ENCODE measurements at places on chromosomes 12 and 14.
A peak's percentile ranks its signal among the peaks of the same experiment; 100 is the strongest.

DNA sequence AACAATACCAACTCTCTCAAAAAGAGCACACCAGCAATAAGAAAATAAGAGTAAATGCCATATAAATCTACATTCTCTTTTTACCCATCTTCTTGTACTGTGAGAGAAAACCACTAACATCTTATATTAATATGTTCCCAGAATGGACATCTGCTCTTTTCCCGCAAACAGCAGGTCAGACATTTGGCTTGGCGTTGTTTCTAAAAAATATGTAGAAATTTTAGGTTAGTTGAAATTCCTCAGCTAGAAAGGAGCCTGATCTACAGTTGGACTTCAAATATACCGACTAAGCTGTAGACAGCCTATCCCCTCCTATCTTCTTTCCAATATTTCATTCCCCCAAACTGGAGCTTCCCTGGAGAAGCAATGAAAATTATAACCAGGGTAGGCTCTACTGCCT, 88.7 kb downstream of the PPP2R5E start:
- DNase-seq: no peak

DNA sequence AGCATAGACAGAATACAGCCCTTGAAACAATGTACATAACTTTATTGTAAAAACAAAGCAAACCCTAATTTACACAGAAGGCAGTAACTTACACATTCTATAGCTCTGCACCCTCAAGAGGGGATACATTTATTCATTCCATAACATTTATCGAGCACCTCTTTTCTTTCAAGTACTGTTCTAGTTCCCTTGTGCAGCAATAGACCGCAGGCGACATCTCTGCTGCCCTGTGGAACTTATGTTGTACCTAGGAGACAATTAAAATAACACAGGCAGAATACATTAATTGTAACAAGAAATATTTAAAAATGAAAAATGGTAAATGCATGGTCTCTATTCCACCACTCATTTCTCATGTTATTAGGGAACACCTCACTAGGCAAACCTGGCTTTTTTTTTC, 1.4 kb upstream of the ARHGDIB start:
- DNase-seq: no peak

GRCh38 chr14:71720978-71721624, 211.1 kb upstream of the RGS6 start:
- DNase-seq: no peak

GRCh38 chr12:110230655-110231054, 50.4 kb upstream of the ATP2A2 start:
- DNase-seq: no peak

GRCh38 chr12:121189619-121190155, 20.2 kb upstream of the P2RX4 start:
- no peak for DNase-seq

DNA sequence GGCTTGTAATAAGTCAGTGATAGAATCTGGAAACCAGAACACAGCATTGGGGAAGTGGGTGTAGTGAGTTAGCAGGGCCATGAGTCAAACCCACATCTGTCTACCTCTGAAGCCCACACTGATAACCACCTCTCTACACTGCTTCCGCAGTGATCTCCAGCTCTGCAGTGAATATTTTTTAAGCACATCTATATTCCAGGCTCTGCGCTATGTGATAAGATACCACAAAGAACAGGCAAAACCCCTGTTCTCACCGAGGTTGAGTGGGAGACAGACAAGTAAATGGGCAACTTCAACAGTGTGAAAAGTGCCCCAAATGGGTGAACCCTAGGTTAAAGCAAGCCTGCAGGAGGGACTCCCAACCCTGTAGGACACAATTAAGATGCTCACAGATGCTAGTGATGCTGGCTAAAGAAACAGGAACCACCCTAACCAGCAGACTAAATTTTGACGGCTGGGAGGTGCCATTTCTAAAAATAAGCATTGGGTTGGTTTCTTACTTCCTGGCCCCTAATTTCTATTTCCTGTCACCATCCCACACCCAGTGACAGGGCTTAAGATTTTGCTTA, 375.0 kb downstream of the DPF3 start:
- no peak for DNase-seq

- DNase-seq: no peak
Measured at GRCh38 chr12:4289231-4289878, 15.8 kb downstream of the CCND2 start.

GRCh38 chr14:93536945-93537344, 106.2 kb downstream of the UNC79 start:
- no peak for DNase-seq

DNA sequence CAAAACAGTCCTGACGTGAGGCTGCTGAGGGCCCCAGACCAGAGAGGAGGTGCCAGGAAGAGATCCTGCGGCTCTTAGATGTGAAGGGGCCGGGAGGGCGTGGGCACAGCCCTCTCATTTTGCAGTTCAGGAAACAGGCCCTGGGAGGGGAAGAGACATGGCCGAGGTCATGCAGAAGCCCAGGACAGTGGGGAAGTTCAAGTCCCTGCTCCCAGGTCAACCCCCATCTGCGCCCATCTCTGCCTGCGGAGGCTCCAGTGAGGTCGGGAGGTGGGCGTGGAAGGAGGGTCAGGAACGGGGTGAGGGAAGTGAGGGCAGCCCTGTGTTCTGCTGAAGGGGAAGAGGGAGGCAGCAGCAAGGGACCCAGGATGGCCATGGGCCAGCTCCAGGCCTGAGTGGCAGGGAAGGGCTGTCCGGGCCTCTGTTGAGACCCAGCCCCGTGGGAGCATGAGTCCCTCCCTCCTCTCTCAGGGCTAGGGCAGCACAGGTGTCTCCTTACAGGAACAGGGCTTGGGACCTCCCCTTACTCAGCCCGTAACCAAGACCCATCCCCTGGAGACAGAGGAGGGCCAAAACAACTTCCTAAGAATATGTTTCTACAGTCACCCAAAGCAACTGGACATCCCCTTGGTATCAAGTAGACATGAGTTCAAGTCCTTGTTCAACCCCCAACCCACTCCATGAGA, 90.8 kb downstream of the LGMN start:
- DNase-seq: no peak

GRCh38 chr14:89681086-89682018, 264.3 kb upstream of the FOXN3 start:
- DNase-seq: peak; percentile 38

DNA sequence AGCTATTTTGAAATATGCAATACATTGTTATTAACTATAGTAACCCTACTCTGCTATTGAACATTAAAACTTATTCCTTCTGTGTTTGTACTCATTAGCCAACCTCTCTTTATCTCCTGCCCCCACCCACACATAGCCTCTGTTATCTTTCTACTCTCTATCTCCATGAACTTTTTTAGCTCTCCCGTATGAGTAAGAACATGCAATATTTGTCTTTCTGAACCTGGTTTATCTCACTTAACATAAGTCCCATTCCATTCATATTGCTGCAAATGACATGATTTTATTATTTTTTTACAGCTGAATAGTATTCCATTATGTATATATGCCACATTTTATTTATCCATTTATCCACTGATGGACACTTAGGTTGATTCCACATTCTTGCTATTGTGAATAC, 79.0 kb upstream of the AMIGO2 start:
- no peak for DNase-seq

DNA sequence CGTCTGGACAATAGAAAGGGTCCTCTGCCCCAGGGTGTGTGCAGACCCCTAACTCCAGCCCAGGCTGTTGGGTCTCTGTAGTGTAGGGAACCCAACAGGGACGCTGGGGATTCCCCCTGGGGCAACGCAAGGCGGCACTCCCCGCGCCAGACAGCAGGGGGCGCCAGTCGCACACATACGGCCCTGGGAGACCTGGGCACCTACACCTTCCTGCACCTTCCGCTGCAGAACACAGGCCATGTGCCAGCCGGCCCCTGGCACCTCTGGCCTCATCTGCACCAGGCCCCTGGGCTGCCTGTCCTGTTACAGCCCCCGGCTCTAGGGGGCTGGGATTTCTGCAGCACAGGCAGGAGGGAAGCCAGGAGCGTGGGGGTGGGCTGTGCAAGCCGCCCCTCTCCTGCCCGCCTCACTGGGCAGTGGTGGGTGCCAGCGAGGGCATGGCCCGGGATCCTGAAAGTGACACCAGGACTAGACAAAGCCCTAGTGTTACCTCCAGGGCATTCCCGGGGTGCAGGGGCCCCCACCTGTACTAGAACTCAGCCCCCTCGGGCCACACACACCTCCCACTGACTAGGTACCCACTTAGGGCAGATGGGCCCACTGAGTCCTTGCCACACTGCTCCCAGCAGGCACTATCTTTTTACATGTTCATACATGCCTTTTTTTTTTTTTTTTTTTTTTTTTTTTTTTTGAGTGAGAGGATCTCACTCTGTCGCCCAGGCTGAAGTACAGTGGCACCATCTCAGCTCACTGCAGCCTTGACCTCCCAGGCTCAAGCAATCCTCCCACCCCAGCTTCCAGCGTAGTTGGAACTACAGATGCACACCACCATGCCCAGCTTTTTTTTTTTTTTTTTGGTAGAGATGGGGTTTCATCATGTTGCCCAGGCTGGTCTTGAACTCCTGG, 37.5 kb downstream of the CCNK start:
- peak; percentile 69 for DNase-seq

DNA sequence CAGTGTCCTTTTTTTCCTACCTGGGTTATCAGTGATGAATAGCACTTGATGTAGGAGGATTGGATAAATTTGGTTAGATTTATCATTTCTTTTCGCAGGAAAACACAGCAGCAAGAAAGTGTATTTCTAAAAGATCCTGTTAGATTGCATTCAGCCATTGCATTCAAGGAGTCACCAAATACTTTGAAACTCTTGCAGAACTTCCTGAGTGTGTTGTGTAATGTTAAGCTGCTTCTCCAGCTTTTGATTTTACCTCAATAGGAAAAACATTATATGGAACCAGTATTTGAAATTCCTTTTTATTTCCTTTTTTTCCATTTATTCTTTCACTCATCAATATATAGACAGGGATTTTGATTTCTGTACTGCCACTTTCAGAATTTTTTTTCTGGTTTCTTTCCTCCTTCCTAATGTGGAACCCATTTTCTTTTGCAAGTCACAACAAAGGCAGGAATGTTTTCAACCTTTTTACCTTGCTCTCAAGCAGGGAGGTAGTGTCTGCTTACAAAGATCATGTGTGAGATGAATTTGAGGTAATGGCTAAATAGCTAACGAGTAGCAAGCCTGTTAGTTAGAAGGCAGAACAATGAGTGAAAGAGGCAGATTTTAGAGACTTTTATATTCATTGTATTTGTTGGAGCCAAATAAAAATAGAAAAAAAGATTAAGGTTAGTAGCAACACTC, 56.2 kb downstream of the PPHLN1 start:
- DNase-seq: no peak

DNA sequence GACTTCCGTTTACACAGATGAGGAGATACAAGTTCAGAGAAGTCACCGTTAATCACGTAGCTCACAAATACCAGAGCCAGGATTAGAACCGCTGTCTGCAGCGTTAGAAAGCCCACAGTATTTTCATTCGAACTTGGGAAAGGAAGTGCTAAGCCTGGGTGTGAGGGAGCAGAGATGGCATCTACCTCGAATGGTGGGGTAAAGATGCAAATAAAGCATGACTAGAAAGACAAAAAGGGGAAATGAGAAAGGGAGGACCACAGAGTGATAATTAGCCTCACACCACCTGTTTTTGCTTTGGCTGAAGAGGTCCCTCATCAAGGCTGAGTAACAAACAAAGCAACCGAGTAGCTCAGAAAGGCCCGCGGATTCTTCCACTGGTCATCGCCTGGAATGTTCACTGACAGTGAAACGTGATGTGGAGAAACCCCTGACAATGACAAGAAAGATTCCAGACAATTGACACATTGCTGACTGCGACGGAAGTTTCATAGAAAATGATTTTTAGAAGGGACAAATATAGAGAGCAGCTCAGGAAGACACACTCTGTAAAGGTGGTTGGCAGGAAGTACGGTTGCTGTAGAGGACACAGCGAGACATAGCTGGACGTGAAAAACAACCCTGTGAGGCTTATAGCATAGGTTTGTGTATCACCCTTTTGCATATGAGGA, 31.5 kb upstream of the BHLHE41 start:
- DNase-seq: no peak

- no peak for DNase-seq
Measured at GRCh38 chr14:67010602-67011001, 178.6 kb upstream of the GARIN2 start.

DNA sequence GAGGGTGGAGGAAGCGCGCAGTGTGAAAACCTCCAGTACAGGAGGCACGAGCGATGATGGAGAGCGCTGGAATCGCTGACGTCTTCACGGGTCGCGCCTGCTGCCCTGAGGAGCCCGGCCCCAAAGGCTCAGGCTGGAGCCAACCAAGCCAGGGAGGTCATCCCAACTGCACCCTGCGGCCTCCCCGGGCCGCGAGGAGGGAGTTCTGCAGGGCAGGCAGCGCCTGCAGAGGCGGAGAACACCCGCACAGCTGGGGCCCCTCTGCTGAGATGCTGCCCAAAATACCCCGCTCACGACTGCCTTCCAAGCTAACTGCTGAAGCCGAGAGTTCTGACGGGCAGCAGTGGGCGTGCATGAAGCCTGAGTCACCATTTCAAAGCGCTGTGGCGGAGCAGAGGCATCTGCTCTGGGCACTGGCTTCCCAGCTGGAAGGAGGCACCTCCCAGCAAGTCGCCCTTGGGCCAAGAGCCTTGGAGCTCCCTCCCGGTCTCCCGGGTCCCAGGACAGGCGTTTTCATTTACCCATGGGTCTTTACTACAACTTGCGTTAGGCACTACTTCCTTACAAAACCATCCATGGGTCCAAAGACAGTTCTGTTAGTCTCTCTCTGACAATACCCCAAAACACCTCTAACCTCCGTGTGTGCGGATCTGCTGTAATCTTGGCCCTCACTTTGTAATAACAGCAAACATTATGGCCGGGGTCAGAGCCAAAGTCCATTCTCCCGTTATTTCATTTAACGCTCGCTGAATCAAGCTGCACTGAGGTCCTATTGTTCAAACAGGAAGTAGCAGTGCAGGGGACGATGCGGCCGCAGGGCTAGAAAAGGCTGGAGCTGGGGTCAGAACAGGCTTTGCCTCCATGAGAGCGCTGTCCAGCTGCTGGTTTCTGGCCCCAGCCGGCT, 60.1 kb upstream of the RIMBP2 start:
- DNase-seq: no peak

DNA sequence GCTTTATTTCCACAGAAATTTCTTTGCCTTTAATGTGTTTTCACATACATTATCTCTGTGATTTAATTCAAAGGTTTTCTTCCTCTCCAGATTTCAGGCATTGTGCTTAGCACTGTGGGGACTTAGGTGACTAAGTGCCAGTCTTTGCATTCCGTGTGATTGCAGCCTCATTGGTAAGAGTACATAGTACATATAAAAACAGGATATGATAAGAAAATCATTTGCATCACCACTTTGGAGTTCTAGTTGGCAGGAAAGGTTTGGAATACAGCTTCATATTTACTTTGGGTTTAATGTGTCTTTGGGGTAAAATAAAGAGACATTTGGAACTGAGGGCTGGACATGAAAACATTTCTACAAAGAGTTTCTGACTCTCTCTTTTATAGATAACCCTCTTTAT, 37.8 kb upstream of the C12orf75 start:
- no peak for DNase-seq

DNA sequence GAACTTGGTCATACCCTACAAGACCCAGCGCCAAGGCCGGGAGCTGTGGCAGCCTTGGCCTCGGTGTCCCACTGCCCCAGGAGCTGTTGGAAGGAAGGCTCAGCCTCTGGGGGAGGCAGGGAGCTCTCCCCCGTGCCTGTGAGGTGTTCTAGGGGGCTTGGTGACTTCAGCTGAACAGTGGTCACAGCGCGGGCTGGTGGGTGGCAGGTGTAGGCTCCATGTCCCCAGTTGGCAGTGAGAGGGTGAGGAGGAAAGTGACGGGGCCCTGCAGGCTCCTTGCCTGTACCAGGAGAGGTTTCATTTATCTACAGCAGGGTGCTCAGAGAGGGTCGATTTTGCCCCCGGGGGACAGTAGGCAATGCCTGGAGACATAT, 47.5 kb downstream of the DLK1 start:
- no peak for DNase-seq

- DNase-seq: no peak
Measured at GRCh38 chr14:24701062-24701461, 67.1 kb upstream of the GZMB start.

Data from stimulated activated CD4-positive, alpha-beta T cell treated with anti-CD3 and anti-CD28 coated beads, Interleukin-15, amount 100 ng/mL, for 1 hour (primary cell).